Germinal center (tissue), 1 donor: ENCODE measurements at places on chromosomes 12 and 14.

DNA sequence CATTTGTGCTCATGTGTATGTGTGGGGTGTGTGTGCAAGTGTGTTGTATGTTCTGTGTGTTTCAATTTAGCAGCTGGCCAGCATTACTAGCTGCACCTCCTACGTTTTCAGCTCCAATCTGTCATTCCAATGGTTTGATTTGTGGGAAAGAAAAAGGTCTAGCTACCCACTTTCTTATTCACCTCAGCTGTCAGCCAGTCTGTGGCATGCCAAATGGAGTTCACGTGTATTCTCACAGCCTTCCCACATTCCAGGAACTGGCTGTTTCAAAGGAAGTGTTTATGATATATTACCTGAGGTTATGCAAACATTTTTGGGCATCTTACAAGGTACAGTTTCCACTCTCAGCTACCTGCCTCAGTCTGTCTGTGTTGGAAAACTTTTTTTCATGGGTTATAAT lies 220.2 kb upstream of the CPNE8 start:
- DNase-seq, result no peak

GRCh38 chr12:51675071-51675803 lies 84.2 kb downstream of the SCN8A start:
- DNase-seq, result no peak

- DNase-seq, result no peak
Observed at GRCh38 chr12:119071638-119072231, 90.4 kb downstream of the SRRM4 start.

DNA sequence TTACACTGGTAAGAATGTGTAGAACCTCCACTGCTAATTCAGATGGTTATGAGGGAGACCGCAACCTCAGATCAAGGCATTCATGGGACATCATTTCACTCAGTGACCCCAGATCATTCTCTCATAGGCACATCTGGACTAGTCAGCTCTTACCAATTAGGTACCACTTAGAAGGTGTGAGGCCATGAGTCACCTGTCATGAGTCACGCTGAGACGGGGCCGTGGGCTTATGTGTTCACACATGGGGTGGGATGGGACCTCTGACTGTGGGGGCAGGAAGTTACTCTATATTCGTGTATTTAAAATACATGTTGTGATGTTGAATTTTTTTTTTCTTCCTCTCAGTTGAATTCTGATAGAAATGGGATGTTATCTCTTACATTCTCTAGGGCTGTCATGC lies 55.9 kb downstream of the CCDC92 start:
- no peak for DNase-seq

GRCh38 chr14:35986219-35986573 lies 160.1 kb downstream of the BRMS1L start:
- no peak for DNase-seq

DNA sequence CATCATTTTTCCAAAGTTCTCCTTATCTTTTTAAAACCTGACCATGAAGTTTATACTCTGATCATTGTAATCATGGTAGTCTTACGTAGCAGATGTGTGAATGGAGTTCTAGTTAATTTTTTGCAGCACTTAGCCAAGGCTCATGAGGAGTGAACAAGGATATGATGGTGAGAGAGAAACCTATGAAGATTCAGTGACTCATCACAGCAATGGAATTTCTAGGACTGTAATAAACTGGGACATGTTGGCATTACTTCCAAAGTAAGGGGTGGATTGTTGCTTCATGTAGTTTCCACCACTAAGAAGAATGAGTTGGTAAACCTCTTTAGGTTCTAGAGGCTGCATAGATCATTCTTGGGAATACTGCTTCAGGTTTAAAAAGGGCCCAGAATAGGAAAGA lies 102.7 kb downstream of the LRRIQ1 start:
- DNase-seq, result no peak

DNA sequence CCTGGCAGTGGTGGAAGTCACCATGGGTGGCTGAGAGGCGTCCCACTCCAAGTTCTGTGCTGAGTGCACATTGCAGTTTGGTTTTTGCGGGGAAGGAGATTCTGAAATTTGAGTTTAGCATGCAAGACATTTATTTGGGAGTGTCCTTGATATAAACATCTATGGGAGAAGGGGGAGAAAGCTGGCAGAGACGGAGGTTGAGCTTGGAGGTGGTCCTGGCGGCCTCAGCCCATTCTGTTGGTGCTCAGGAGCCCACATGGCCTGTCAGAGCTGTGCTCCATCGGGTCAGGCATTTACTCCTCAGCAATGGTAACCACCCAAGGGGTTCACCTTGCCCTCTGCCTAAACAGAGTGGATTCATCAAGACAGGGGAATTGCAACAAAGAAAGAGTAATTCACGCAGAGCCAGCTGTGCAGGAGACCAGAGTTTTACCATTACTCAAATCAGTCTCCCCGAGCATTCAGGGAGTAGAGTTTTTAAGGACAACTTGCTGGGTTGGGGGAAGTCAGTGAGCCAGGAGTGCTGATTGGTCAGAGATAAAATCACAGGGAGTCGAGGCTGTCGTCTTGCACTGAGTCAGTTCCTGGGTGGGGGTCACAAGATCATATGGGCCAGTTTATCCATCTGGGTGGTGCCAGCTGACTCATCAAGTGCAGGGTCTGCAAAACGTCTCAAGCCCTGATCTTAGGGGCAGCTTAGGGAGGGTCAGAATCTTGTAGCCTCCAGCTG lies 323.3 kb upstream of the TMEM132C start:
- DNase-seq, result no peak

DNA sequence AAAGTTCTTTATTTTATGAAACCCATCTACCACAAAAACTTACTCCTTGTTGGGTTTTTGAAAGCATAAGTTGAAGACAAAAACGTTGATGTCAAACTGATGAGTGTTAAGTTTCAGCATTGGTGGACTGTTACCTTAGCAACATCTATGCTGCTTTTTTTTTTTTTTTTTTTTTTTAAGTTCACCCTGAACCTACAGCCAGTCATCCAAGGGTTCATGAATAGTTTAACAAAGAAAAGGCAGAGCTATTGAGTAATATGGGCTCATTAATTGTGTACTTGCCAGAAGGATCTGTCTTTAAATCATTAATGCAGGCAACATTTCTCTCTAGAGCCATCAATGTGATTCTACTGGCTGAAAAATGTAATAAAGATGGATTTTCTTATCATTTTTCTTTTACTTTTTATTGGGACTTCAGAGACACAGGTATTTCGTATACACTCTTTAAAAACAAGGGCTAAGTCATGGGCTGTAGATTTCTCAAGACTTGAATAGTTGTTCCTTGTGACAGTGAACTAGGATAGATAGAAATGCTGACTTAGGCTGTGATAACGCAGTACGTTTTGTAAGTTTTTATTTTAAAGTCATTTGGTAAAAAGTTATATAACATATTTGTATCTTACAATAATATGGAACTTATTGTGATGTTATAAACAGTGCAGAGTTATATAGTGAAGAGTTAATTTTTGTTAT lies at the start of gene PTPRQ:
TSS of gene PTPRQ (plus strand) at position 262 of the 693 bp plus-strand sequence. CDS start at position 373, 111 bp downstream.
- DNase-seq, result no peak

- peak; percentile 31 for DNase-seq
Observed at GRCh38 chr14:67837011-67837624, 17.5 kb downstream of the RAD51B start.

GRCh38 chr14:54687750-54688119 lies 120.8 kb downstream of the SAMD4A start:
- no peak for DNase-seq

DNA sequence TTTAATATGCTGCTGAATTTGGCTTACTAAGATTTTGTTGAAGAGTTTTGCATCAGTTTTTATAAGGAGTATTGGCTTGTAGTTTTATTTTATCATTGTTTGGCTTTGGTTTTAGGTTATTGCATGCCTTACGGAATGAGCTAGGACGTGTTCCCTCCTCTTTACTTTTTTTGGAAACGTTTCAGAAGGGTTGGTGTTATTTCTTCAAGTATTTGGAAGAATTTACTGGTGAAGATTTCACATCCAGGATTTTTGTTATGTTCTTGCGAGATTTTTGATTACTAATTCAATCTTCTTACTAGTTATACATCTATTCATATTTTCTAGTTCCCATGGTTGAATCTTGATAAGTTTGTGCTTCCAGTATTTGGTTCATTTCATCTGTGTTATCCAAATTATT lies 823.2 kb downstream of the SLC6A15 start:
- no peak for DNase-seq

DNA sequence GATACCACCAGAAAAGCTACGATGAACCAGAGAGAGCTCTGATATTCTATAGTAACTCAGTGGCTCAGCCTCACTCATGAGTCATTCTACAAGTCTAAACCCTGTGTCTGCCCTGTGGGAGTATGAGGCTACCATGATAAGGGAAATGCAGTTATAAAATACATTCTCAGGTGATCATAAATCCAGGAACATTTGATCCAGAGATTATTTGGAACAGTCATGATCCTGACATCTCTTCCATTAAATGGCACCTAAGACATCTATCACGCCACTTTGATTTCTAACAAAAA lies 202.6 kb upstream of the RASSF8 start:
- no peak for DNase-seq

GRCh38 chr14:86790408-86791364 lies 1202.3 kb downstream of the GALC start:
- DNase-seq, result no peak

GRCh38 chr12:124518051-124518932 lies 49.1 kb downstream of the NCOR2 start:
- DNase-seq, result no peak

- DNase-seq, result no peak
Observed at GRCh38 chr14:36874396-36875138, 212.9 kb downstream of the PAX9 start.

DNA sequence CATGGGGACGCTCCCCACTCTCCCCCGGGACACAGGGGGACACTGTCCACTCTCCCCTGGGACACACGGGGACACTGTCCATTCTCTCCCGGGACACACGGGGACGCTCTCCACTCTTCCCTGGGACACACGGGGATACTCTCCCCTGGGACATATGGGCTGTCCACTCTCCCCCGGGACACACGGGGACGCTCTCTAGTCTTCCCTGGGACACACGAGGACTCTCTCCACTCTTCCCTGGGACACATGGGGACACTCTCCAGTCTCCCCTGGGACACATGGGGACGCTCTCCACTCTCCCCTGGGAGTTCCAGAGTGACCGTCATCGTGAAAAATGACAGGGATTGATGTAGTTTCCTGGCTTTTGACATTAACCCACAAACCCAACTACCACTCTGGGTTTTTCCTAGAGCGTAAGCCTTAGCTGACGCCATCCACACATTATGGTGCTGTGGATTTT lies 3.0 kb upstream of the P2RX2 start:
- no peak for DNase-seq

GRCh38 chr12:4190366-4191063 lies 83.0 kb upstream of the CCND2 start:
- no peak for DNase-seq

GRCh38 chr14:69052181-69052601 lies 73.1 kb upstream of the ACTN1 start:
- no peak for DNase-seq

DNA sequence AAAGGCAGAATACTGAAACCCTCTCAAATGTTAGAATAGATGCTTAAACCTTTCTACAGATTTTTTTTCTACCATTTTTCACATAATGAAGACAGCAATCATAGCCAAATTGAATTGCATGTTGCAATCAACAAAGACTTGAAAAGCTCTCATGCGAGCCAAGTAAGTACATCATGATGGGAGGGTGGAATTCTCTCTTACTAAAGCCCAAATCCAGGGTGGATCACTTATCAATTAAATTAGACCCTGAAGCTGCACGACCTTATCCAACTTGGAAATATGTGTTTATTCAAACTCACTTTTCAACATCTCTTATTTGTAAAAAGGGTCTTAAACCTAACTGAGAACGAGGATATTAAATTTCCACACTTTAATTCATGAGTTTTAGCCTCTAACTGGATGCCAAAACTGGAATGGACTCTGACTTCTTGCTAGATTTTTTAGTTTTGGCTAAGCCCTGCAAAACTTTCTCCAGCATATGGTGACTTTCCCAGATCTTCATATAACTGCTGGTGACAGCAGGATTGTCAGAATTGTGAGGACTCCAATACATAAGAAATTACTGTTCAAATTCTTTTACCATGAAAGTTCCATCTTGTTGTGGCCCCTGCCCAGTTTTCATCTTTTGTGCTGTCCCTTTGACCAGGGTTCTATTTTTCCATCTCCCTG lies 53.6 kb downstream of the HECTD4 start:
- no peak for DNase-seq

- peak; percentile 30 for DNase-seq
Observed at GRCh38 chr12:75814851-75815754, 216.5 kb downstream of the PHLDA1 start.

- DNase-seq, result peak; percentile 87
Observed at GRCh38 chr12:95548539-95549391, 2.5 kb downstream of the USP44 start.
